Tibial nerve (tissue), 4 donors: ENCODE measurements at places on chromosomes 3 and 15. TPM values are rescaled to one million over a fixed set of nuclear protein-coding genes. Genes with fewer than 3 reads are reported as not detected.

Gene CNTN6
- total RNA-seq = not detected

Gene C15orf62
- total RNA-seq = not detected

Gene PCBP4
- 1,106 TPM for total RNA-seq

Gene ITIH1
- total RNA-seq = 4.1 TPM

Gene SI
- not detected for total RNA-seq

Gene KBTBD13
- total RNA-seq = not detected

Gene AADACL2
- 0.21 TPM for total RNA-seq

Gene HES1
- 34.7 TPM for total RNA-seq

Gene CCR3
- total RNA-seq = not detected

Gene MYL3
- total RNA-seq = 17.1 TPM

Gene FRMD4B
- 57.8 TPM for total RNA-seq

Gene ARHGEF26
- 62.6 TPM for total RNA-seq

Gene ACVR2B
- 15.3 TPM for total RNA-seq

Gene GP5
- total RNA-seq = not detected

Gene FBXO40
- not detected for total RNA-seq
